ENCODE measurements at places on chromosomes 5 and 9.

GRCh38 chr5:57695706-57696388 lies 213.2 kb upstream of the ACTBL2 start:
- DNase-seq: no peak

DNA sequence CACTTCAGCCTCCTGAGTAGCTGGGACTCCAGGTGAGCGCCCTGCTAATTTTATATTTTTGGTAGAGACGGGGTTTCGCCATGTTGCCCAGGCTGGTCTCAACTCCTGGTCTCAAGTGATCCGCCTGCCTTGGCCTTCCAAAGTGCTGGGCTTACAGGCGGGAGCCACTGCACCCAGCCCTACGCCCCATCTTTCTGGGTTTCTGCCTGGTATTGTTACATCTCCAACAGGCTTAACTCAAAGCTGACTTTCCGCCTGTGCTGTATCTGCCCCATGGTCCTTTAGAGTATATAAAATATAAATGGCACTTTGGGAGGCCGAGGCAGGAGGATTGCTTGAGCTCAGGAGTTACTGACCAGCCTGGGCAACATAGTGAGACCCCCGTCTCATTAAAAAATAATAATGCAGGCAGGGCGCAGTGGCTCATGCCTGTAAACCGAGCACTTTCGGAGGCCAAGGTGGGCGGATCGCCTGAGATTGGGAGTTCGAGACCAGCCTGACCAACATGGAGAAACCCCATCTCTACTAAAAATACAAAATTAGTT lies 36.5 kb upstream of the GLDC start:
- DNase-seq: no peak

- no peak for DNase-seq
Observed at GRCh38 chr5:6403416-6403815, 25.1 kb upstream of the MED10 start.

- no peak for DNase-seq
Observed at GRCh38 chr5:68995845-68996545, 97.8 kb upstream of the SLC30A5 start.

DNA sequence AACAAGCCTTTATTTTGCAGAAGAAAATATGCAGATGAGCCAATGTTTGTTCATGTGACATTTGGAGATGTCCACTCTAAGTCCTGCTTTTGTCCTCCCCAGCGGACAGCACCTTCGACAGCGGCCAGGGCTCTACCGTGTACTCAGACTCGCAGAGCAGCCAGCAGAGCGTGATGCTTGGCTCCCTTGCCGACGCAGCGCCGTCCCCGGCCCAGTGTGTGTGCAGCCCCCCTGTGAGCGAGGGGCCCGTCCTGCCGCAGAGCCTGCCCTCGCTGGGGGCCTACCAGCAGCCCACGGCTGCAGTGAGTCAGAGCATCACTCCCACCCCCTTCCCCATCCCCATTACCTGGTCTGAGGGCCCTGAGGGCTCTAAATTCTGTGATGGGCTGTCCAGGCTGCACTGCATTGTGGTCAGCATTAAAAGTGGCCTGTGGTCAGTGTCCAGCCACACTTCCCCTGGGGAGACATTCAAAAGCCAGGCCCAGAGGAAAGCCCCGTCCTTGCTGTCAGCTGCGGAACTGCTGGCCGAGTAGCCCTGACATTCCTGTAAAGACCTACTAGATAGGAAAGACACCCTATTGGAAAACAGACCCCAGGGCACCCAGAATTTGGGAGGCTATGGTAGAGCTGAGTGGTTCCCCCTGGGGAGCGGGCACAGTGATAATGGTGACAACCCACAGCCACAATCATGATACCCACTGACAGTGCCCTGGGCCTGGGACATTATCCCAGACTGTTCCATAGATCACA lies 69.0 kb downstream of the WNK2 start:
- DNase-seq: no peak

DNA sequence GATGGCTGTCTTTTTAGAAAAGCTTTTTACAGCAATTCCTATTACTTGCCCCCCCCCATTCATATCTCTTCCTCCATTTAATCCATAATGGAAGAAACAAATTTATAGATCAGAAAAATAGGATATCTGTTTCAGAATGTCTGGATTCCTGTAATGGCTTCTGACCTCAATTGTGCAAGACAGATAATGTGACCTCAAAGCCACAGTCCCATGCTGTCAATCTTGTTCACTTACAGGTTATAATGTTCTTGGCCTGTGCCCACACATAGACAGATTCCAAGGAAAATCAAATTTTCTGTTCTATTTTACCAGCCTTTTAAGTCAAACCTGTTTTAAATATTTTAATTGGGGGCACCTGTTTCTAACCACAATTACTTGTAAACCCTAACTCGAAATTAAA lies 143.4 kb downstream of the ENTREP1 start:
- no peak for DNase-seq

Data from DMS79 treated with DMSO at 0.1 percent for 48 hours (cell line).